ENCODE measurements at places on chromosomes 6 and 20.

DNA sequence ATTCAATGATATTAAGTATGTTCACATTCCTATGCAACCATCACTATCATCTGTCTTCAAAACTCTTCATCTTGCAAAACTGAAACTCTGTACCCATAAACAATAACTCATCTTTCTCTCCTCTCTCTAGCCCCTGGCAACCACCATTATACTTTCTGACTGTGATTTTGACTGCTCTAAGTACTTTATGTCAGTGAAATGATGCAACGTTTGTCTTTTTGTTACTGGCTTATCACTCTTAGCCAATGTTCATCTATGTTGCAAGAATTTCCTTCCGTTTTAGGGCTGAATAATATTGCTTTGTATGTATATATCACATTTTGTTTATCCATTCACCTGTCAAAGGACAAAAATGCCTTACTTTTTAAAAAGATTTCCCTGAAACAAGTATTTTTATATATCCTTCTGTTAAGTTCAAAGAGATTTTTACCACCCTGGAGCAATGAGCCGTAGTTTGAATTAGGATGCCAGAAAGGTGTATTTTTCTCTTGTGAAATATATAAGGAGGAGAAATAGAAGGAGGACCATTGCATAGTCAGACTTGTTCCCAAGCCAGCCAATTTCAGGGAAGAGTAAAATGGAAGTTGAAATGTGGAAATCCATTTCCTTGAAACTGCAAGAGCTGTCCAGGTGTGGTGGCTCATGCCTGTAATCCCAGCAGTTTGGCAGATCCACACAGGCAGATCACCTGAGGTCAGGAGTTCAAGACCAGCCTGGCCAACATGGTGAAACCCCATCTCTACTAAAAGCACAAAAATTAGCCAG lies 4.0 kb upstream of the CGAS start:
- DNase-seq: no peak

GRCh38 chr6:111087106-111087835 lies at the start of gene SLC16A10:
SLC16A10 (plus strand) TSS chr6:111087503; CDS start chr6:111087753, 250 bp downstream.
- peak; percentile 33 for DNase-seq

DNA sequence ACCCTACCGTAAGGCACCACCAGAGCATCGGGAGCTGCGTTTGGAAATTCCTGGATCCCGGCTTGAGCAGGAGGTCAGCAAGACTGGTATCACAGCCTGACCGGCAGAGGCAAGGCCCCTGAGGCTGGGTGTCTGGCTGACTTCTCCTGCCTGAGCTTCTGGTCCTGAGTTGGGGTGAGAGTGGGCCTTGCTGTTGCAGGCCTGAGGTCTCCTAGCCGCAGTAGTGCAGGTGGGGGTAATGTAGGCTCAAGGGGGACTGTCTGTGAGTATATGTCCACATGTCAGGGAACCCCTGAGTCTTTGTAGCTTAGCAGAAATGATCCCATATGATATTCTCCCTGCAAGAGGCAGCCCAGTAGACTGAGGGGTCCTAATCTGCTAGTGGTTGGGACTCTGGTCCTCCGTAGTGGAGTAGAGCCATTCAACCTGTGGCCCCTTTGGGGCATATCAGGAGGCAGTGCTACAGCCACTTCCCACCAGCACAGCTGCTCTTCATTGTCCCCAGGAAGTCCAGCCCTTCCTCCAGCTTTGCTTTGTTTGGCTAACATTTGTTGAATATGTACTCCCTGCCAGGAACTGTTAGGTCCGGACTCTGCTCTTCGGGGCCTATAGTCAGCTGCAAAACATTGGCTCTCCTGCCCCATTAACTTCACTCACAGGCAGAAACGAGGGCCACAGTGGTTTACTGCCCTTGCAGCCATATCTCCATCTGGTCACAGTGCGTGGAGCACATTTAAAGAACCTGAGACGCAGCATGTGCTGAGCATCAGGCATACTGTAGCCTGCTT lies 10.9 kb downstream of the LRRC73 start:
- no peak for DNase-seq

- no peak for DNase-seq
These were observed 111.6 kb downstream of the RTN4IP1 start for GRCh38 chr6:106517706-106518105.

- no peak for DNase-seq
These were observed 10.5 kb downstream of the PLN start for GRCh38 chr6:118558464-118559217.

DNA sequence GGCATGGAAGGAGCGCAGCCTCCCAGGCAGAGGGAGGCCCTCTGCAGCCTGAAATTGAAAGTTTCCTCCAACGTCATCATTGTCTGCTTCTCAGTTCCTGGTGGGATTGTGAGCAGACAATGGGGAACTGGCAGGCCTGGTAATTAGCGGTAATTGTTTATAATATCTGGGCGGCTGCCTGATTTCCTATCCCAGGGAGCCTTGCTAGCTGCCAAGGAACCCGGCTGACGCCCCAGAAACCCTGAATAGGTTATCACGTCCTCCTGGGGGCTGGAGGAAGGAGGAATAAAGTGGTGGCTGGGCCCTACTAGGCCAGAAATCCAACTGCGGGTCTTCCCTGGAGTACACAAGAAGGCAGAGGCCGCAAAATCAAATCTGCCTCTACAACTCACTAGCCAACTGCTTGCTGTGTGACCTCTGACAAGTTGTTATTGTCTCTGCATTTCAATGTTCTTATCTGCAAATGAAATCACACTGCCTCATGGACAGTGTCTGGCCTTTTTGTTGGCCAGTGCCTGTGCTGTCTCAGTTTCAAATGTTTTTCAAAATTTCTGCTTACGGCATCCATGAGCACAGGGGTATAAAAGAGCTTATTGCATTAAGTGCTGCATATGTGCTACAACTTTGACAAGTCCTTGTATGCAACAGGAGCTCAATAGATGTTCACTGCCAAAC lies 16.9 kb downstream of the KCNK15 start:
- DNase-seq: no peak

- DNase-seq: peak; percentile 78
These were observed 578 bp downstream of the RGL2 start for GRCh38 chr6:33297956-33298772.

- DNase-seq: no peak
These were observed 165.2 kb downstream of the DLL1 start for GRCh38 chr6:170125456-170126300.

- DNase-seq: peak; percentile 39
These were observed 443.8 kb upstream of the MANEA start for GRCh38 chr6:95133578-95133977.

- DNase-seq: no peak
These were observed 16.6 kb downstream of the SNRPC start for GRCh38 chr6:34773916-34774315.

- DNase-seq: no peak
These were observed 55.1 kb upstream of the CEP162 start for GRCh38 chr6:84282550-84282949.

DNA sequence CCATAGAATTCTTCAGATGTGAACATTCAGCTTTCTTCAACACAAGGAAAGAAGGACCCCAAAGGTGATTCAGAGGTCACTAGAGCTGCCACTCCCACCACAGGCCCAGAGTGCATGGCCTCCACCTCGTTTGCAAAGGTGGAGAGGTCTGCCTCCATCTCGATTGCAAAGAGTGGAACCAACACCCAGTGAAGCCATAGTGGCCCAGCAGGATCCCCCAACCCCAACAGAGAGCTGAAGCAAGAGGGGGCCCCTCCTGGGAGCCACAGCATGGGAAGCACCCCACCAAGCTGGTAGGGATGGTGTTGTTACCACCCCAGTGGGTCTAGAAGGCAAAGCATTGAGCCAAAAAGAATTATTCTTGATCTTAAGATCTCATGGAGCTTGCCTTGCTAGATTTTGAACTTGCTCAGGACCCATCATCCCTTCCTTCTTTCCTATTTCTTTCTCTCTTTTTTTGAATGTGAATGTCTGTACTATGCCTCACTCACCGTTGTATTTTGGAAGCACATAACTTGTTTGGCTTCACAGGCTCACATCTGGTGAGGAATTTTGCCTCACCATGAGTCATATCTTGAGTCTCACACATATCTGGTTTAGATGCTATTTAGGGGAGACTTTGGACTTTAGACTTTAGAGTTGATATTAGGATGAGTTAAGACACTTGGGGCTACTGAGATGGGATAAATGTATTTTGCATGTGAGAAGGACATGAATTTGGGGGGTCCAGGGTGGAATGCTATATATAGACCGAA lies 119.2 kb downstream of the ANKRD60 start:
- DNase-seq: no peak

DNA sequence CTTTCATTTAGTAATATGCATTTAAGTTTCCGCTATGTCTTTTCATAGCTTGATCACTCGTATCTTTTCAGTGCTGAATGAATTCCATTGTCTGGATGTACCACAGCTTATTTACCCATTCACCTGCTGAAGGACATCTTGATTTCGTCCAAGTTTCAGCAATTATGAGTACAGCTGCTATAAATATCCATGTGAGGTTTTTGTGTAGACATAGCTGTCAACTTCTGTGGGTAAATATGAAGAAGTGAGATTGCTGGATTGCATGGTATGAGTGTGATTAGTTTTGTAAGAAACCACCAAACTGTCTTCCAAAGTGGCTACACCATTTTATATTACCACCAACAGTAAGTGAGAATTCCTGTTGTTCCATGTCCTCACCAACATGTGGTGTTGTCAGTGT lies 79.2 kb upstream of the STMND1 start:
- no peak for DNase-seq

- DNase-seq: no peak
These were observed 7.0 kb downstream of the COX7A2 start for GRCh38 chr6:75236630-75237029.

DNA sequence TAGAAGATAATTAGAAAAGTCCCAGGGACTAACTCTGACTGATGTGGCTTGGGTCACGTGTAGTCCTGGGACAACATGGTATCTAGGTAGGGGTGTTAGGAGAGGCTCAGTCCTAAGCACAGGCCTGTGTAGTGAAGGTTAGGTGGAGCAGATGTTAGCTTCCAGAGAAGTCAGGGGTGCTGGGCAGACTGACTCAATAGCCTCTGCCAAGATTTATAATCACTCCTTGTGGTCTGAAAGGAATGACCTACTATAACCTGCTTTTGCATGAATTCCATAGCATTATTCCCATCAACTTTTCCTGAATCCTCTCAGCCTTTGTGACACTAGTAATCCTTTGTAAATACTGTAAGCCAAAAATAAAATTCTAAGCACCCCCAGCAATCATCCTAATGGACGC lies 10.2 kb upstream of the PEX7 start:
- no peak for DNase-seq

- no peak for DNase-seq
These were observed 16.3 kb downstream of the GNAS start for GRCh38 chr20:58868795-58869194.

GRCh38 chr6:124958759-124959354 lies 3.4 kb upstream of the RNF217 start:
- peak; percentile 63 for DNase-seq

GRCh38 chr6:25343984-25344383 lies 64.8 kb downstream of the CARMIL1 start:
- no peak for DNase-seq

- no peak for DNase-seq
These were observed 37.1 kb downstream of the SMLR1 start for GRCh38 chr6:130864344-130864743.

GRCh38 chr20:33568868-33569801 lies 79.2 kb downstream of the CBFA2T2 start:
- DNase-seq: no peak

- DNase-seq: peak; percentile 39
These were observed 425 bp downstream of the FOXA2 start for GRCh38 chr20:22583773-22584521.

- no peak for DNase-seq
These were observed 77.3 kb downstream of the OPN5 start for GRCh38 chr6:47859175-47859574.

GRCh38 chr6:116685437-116685993 lies 4.5 kb downstream of the KPNA5 start:
- DNase-seq: no peak

DNA sequence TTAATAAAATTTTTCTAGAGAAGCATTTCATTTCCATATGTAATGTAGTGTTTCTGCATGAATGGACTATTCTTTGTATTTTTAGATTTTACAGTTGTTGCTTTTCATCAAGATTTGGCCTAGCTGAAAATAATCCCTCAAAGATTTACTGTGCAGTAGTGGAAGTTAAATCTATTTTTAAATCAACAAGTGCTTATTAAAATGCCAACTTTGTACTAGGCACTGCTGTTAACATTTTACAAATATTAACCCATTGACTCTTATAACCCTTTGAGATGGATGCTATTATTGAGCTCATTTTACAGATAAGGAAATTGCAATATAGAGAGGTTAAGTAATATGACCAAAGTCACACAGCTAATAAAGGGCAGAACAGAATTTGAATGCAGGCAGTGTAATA lies 274.5 kb downstream of the NKAIN2 start:
- no peak for DNase-seq

- DNase-seq: peak; percentile 56
These were observed 16.2 kb downstream of the HLA-DPB1 start for GRCh38 chr6:33091957-33092356.

- no peak for DNase-seq
These were observed 114.7 kb downstream of the PLCB1 start for GRCh38 chr20:8246716-8247115.

DNA sequence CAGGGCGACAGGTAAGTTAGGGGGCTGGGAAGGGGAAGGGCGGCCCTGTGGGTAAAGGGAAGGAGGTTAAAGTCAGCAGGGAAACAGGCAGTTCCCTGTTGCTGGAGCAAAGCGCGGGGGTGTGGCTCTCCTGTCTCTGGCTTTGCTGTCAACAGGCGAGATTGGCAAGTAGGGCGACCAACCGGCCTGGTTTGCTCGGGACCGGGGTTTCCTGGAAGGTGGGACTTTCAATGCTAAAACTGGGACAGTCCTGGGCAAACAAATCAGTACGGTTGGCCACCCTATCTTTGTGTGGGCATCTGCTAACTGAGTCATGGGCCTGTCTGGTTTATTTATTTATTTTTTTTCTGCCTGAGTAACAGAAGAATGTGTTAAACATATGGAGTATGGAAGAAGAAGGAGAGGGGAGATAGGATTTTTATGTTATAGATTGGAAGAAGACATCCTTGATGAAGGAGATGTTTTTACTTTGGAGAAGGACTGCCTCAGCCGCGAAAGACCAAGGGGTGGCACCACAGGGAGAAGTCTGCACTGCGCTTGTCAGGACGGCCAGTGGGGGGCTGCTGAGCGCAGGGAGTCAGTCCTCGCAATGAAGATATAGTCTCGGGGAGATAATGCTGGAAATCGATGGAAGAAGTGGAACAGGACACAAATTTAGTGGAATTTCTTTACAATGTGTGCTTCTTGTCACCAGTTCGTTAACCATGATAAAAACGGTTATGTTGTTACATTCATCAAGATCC lies 43.4 kb upstream of the ESR1 start:
- DNase-seq: peak; percentile 7

DNA sequence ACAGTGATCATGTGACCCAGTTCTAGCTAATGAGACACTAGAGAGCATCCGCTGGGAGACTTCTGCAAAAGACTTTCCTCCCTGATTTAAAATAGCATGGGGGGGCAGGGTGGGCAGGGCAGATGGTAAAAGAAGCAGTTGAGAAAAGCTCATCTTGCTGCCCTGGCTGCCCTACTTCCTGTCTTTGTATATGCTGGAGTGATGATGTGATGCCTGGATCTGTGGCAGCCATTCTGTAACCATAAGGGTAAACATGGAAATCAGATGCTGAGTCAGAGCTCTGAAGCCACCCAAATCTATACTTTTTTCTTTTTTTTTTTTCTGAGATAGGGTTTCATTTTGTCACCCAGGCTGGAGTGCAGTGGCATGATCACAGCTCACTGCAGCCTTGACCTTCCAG lies 25.4 kb downstream of the ZFP64 start:
- DNase-seq: no peak

- DNase-seq: no peak
These were observed 77.9 kb downstream of the MRPL14 start for GRCh38 chr6:44049163-44049988.

Measured in ACHN (cell line).